ENCODE measurements at places on chromosomes 7 and 10. TPM values are rescaled to one million over a fixed set of nuclear protein-coding genes. Genes with fewer than 3 reads are reported as not detected.

MUC12 gene
- total RNA-seq: 0.18 TPM

CAMK2B gene
- total RNA-seq: 33.6 TPM

EFCAB10 gene
- 2.1 TPM for total RNA-seq

TCERG1L gene
- 6.8 TPM for total RNA-seq
